Fibroblast of mammary gland (primary cell): ENCODE measurements at places on chromosomes 16 and 17.

DNA sequence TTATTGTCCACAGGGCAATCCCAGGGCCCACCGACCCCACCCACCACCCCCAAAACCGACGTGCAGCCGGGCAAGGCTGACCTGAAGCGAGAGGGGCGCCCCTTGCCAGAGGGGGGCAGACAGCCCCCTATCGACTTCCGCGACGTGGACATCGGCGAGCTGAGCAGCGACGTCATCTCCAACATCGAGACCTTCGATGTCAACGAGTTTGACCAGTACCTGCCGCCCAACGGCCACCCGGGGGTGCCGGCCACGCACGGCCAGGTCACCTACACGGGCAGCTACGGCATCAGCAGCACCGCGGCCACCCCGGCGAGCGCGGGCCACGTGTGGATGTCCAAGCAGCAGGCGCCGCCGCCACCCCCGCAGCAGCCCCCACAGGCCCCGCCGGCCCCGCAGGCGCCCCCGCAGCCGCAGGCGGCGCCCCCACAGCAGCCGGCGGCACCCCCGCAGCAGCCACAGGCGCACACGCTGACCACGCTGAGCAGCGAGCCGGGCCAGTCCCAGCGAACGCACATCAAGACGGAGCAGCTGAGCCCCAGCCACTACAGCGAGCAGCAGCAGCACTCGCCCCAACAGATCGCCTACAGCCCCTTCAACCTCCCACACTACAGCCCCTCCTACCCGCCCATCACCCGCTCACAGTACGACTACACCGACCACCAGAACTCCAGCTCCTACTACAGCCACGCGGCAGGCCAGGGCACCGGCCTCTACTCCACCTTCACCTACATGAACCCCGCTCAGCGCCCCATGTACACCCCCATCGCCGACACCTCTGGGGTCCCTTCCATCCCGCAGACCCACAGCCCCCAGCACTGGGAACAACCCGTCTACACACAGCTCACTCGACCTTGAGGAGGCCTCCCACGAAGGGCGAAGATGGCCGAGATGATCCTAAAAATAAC lies 3.0 kb downstream of the SOX9 start:
- no peak for DNase-seq

- no peak for DNase-seq
Measured at GRCh38 chr17:48825446-48826381, 5.1 kb upstream of the CALCOCO2 start.

GRCh38 chr17:80970762-80971703 lies 20.6 kb upstream of the CHMP6 start:
- DNase-seq, result no peak

GRCh38 chr17:51119415-51120356 lies 982 bp downstream of the SPAG9 start:
- peak; percentile 54 for DNase-seq

GRCh38 chr17:1553354-1554266 lies 9.0 kb downstream of the PITPNA start:
- no peak for DNase-seq

- no peak for DNase-seq
Measured at GRCh38 chr16:87922250-87922871, 14.0 kb downstream of the CA5A start.

- DNase-seq, result peak; percentile 77
Measured at GRCh38 chr16:29820271-29820701, at the start of gene MVP. TSS of gene MVP (plus strand) at chr16:29820462. CDS start at chr16:29830550, 10,088 bp downstream.

- no peak for DNase-seq
Measured at GRCh38 chr16:15886078-15886477, 2.3 kb downstream of the CEP20 start.

DNA sequence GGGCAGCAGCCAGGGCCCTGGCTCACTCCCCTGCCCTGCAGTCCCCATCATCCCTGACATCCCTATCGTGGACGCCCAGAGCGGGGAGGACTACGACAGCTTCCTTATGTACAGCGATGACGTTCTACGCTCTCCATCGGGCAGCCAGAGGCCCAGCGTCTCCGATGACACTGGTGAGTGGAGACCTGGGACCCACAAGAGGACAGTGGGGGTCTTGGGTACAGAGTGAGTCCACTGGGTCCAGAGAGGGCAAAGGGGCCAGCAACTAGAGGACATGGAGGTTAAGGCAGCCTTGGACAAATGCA lies 12.6 kb downstream of the GALK1 start:
- no peak for DNase-seq

- DNase-seq, result no peak
Measured at GRCh38 chr17:76038050-76038449, 10.9 kb upstream of the EVPL start.

GRCh38 chr16:67549240-67549639 lies 13.1 kb upstream of the CTCF start:
- DNase-seq, result no peak

DNA sequence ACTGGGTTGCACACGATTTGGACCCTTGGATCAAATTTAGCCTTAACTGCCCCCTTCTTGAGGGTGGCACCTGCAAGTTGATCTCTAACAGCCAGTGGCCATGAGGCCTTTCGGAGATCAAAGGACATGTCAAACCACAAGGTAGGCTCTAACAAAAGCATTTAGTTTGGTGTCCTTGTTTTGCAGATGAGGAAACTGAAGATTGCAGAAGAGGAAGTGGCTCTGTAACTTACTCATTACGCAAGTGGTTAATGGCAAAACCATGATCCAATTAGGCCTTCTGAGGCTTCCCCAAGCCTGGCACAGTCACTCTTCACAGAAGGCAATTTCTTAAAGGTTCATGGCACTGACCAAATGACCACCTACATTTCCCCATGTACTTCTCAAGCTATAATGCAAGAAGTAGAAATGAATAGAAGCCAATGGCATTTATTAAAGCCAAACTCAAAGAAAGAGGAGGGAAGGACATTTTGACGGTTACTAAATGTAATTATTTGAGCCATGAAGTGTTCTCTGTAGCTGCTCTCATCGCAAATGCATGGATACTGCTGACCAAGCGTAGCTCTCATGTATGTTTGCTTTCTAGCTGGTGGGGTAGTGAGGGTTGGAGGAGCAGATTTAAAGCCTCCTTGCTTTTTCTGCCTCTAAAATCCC lies 32.8 kb upstream of the ABCC12 start:
- peak; percentile 14 for DNase-seq

DNA sequence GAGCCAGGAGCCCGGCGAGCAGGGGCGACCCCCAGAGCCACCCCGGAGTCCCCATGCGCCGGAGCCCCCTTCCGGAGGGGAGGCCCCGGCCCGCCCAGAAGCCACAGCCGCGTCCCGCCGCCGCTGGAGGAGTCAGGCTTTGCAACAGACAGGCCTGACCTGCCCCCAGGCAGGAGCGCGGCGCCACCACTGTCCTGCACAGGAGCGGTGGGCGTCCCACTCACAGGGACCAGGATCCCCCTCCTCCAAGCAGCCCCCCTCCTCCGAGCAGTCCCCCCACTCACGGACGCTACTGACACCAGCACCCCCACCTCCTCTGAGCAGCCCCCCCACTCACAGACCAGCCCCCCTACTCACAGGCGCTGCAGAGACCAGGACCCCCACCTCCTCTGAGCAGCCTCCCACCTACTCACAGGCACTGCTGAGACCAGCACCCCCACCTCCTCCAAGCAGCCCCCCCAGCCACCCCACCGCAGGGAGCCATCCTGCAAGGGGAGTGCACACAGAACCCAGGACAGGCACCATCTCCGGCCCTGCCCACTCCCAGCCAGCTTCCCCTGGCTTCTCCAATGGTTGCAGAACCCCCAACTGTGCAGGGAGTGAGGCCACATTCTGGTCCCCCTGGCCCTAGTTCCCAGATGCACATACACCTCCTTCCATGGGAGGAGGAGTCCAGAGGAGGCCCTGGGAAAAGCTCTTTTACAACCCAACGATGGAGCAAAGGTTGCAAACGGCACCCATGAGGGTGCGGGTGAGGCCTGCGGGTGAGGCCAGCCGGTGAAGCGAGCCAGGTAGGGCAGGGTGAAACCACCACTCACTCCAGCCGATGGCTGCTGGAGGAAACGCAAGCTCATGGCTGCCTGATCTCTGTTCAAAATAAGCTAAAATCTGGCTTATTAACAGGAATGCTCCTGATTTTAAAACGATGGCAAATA lies 69.9 kb downstream of the ABR start:
- no peak for DNase-seq

GRCh38 chr16:28309811-28310311 lies 17.5 kb downstream of the SBK1 start:
- DNase-seq, result no peak

- DNase-seq, result peak; percentile 62
Measured at GRCh38 chr17:15649861-15650421, 30.4 kb upstream of the FBXW10B start.

- no peak for DNase-seq
Measured at GRCh38 chr17:35799942-35800341, 4.5 kb upstream of the MMP28 start.

- DNase-seq, result no peak
Measured at GRCh38 chr17:7997186-7997585, 5.2 kb upstream of the GUCY2D start.

DNA sequence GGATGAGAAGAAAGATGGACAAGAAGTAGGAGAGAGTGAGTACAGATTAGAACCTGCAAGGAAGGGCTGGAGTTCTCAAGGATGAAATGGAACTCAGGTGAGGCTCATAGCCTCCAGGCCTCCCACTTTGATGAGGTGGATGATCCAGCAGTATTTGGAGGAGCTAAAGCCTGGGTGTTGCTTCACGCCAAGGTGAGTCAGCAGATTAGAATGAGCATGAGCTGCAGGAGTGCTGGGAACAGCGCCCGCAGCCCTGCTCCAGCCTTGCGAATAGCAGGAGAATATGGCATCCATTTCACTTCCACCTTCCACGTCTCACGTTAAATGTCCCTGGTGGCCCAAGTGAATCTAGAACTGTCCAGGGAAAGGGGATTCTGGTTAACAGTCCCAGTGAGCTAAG lies 94.4 kb upstream of the CPHXL start:
- peak; percentile 54 for DNase-seq

GRCh38 chr16:56425439-56425832 lies at the start of gene AMFR:
TSS of gene AMFR (minus strand) at chr16:56425545. CDS start at chr16:56425327, 218 bp downstream.
- peak; percentile 70 for DNase-seq

DNA sequence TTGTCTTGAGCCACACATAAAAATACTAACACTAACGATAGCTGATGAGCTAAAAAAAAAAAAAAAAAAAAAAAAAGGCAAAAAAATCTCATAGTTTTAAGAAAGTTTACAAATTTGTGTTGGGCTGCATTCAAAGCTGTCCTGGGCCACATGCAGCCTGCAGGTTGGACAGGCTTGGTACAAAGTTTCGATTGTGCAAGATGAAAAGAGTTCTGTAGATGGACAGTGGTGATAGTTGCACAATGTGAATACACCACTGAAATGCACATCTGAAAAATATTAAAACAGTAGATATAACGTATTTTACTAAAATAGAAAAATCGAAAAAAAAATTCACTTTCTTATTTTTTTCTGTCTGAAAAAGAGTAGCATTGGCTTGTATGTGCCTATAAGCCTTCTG lies 42.9 kb downstream of the AMFR start:
- DNase-seq, result peak; percentile 41

DNA sequence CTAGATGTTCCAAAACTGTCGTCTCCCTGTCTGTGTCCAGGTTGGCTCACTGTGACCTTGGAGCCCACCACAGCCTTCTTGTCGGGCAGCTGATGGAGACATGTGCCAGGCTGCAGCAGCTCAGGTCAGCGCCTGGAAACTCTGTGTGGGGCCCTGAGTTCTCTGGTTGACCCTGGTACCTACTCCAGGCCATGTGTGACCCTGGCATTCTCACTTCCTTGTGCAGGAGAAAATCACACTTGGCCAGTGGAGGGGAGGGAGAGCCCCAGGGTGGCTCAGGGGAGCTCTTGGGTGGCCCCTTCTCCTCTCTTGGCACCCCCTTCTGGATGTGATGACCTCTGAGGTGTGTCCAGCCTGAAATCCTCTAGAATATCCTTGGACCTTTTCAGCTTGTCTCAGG lies 25.0 kb upstream of the CPNE2 start:
- DNase-seq, result no peak

DNA sequence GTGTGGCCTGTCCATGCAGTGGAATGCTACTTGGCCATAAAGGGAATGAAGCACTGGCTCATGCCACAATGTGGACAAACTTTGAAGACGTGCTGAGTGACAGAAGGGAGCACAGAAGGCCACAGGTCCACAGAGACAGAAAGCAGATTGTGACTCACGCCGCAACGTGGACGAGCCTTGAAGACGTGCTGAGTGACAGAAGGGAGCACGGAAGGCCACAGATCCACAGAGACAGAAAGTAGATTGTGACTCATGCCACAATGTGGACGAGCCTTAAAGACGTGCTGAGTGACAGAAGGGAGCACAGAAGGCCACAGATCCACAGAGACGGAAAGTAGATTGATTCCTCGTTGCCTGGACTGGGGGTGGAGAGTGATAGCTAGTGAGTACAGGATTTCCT lies 19.2 kb downstream of the ZC3H18 start:
- DNase-seq, result no peak

- DNase-seq, result peak; percentile 10
Measured at GRCh38 chr16:47392081-47392480, 68.8 kb downstream of the ITFG1 start.

DNA sequence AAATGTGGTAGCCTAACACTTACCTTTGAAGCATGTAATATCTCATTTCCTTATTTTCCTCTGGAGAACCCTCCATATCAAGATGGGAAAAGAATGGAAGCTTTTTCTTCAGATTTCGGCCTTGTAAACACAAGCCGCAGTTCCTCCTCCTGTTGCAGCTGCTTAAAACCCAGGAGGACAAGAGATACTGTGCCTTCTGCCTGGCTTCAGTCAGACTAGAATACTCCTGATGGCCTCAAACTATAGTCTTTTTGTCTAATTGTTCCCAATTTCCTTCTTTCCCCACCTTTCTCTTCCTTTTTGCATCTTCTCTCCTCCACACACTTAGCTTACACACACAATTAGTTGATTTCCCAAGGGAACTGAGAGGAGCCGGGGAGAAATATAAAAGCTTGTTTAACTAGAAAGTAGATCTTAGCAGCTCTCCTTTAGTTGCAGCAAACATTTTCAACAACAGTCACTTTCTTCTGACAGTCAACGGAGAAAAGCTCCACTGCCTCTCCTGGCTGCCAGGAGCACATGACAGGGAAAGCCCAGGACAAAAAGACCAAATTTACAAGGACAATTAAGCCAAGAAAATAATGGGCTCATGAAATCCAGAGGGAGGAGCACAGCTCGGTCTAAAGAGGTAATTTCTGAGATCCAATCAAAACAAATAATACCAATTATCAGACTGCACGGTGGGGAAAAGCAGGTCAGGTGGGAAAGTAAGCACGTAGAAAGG lies 76.4 kb upstream of the C17orf78 start:
- peak; percentile 19 for DNase-seq
